ENCODE measurements at places on chromosomes 2 and 18.

DNA sequence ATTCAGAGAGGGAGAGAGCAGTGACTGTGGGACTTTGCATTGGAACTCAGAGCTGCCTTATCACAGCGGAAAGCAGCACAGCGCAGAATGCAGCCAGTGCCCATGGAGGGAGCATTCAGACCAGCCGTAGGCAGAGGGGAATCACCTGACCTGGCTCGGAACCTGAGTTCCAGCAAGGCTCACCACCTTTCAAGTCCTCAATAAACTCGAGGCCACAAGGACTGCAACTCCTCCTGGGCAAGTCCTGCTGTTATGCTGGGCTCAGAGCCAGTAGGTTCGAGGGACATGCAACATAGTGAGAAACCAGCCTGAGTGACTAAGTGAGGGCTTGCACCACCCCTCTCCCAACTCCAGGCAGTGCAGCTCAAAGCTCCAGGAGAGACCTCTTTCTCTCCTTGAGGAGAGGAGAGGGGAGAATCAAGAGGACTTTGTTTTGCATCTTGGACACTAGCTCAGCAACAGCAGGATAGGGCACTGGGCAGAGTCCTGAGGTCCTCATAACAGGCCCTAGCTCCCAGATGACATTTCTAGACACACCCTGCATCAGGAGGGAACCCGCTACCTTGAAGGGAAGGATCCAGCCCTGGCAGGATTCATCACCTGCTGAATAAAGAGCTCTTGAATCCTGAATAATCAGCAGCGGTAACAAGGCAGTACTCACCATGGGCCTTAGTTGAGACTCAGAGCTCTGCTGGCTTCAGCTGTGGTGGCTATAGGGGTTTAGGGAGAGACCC, 136.8 kb upstream of the OTOS start:
- DNase-seq: no peak

DNA sequence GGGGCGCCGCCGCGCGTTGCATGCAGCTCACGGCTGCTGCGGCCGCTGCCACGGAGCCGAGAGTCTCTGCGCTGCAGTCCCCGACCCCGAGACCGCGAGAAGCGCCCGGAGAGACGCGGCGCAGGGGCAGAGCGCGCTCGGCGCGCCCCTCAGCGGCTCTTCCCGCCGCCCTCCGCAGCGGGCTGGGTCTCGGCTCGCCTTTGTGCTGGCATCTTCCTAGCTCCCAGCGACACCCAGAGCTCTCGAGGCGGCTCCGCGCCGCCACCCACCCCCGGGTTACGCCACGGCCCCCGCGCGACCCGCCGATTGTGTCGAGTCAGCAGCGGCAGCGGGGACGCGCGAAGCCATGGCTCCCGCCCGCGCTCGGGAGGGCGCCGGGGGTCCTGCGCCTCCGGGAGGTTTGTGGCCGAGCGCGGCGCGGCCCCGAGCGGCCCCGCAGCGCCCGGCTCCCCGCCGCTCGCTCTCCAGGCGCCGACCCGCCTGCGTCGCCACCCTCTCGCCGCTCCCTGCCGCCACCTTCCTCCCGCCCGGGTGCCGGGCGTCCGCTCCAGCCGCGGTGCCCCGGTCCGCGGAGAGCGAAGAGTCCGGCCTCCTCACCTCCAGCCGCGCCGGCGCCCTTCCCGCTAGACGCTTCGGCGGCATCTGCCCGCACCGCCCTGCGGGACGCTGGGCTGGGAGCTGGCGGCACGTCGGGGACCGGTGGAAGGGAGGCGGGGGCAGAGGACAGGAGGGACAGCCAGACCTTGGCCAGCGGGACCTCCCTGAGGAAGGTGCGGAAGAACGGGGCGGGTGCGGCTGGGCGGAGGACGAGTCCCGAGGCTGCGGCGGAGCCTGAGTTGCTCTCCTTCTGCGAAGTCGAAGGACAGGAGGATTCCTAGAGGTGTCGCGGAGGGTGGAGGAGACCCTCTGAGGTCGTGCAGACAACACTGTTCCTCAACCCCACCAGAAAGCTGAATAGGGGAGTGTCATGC, 46.3 kb upstream of the CCDC150 start:
- no peak for DNase-seq

DNA sequence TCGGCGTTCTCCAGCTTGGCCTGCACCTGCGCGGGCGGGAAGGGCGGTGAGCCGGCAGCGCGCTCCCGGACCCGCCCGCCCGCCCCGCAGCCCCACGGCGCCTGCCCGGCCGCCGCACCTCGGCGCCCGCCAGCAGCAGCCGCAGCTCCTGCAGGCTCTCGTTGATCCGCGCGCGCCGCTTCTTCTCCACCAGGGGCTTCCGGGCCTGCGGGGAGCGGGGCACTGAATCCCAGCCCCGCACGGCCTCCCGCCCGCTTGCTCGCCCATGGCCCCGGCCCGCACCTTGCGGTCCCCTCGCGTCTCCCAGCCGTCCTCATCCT, 335 bp downstream of the HES6 start:
- DNase-seq: peak; percentile 25

DNA sequence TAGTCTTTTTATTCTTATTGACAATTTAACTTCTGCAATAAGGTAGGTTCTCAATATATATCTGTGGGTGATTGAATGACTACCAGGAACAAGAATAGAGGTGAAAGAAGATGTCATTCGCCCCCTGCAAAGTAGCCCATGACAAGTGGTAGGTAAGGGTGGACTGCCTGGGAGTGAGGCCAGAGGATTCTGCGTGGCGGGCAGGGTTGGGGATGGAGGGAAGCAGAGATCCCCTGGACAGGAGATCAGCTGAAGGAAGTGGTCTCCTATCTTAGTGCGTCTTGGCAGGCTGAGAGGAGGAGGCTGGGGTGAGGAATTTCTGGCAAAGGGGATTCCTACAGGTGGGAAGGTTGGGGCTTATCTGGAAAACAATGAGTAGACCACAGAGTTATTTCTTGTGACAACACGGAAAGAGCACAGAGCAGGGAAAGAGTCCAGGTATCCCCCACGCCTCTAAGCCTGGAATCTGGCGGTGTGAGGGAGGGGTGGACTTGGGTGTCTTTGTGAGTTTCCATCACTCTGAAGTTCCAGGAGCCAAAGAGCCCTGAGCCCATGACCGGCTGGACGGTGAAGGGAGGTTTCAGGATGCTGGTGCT, 21.5 kb upstream of the MYCN start:
- no peak for DNase-seq

DNA sequence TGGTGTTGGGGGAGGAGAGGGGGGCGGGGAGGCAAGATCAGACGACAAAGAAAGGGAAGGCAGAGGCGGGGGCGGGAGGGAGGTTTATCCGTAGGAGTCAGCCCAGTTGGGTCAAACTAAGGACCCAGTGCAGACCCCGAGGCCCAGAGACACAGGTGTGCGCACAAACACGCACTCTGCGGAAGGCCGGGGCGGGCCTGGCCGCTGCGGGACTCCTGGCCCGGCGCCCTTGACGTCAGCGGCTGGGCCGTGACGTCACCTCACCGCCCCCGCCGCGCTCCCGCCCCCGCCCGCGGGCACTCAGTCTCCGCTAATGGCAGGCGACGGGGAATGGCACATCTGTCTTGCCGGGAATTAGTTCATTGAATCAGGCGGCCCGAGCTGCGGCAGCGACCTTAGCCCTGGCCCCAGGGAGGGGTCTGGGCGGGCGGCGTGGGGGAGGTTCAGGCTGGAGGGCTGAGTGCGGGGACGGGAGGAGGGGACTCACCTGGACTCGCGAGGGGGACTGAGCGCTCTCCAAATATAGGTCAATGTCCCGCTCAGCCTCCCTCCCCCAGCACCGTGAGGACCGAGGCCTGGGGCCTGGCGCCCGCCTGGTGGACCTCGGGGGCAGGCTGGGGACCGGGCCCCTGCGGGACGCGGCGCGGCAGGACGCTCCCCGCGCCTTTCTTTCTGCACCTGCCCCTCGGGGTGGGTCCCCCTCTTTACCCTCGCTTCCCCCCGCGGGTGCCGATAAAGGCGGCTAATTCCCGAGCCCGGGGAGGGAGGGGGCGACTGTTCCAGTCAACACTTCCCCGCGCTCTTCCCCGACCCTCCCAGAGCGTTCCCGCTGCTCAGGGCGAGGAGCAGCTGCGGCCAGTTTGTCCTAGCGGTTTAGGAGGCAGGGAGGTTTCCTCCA, 15.5 kb upstream of the ECEL1 start:
- DNase-seq: peak; percentile 20

GRCh38 chr2:49827366-49827765, 673.1 kb upstream of the FSHR start:
- DNase-seq: no peak

DNA sequence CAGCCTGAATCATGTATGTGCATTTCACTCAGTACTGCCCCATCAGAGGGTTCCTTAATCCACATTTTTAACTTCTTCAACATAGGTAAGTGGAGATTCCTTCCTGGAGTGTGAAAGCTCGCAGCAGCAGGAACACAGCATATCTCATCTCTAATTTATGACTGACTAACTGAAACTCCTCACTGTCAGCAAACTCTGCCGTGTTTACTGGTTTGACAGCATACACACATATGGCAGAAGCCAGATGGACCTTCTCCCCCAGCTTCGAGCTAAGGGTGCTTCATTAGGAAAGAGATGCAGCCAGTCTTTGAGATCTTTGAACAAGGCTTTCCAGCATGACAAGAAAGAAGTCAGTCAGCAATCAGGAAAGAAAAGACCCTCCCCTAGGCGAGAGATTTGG, 200.3 kb upstream of the ACVR2A start:
- DNase-seq: no peak

DNA sequence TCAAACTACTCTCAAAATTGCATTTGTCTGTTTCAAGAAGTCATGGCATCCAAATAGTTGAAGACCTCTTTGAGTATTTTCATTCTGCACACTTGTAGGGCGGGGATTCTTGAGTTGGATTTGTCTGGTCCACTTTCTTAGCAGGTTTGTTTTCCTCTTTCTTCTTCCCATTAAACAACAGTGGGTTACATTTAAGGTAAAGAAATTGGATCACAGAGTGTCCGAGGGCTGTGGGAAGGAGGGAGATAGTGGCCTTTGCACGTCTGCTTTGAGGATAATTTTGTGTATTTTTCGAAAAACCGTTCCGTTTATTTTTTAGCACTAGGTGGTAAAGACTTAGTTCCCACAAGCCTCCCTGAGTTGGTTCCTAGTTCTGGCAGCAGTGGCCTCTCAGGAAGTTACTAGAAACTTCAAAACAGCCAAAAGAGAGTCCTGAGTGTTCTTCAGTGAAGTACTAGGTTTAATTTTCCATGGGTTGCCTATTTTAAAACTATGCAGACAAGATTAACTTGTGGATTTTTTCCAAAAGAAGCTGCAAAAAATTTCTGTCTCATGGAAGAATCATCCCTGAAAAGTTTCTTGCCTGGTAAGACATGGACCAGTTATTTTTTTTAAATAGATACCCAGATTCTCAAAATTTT, 107.9 kb downstream of the CDC42EP3 start:
- no peak for DNase-seq

DNA sequence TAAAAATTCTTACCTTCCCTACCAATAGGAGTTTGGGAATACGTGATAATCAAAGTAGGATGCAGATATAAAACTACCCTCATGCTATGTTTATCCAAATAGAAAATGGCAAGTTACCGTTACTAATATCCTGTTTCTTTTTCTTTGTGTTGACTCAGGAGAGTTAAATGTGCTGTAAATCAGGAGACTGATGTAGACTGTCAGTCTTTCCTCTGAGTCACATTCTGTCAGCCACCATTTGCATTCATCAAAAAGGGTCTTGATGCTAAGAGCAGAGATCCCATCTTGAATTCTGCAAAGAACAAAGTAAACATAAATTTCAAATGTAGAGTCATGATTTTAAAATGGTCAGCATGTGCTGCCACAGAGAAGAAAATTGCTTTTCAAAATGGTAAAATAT, 712.8 kb downstream of the SOCS6 start:
- no peak for DNase-seq

- DNase-seq: no peak
These were observed 39.6 kb downstream of the MFSD6 start for GRCh38 chr2:190447766-190448165.

- DNase-seq: no peak
These were observed 44.3 kb upstream of the GPR39 start for GRCh38 chr2:132372276-132372675.

DNA sequence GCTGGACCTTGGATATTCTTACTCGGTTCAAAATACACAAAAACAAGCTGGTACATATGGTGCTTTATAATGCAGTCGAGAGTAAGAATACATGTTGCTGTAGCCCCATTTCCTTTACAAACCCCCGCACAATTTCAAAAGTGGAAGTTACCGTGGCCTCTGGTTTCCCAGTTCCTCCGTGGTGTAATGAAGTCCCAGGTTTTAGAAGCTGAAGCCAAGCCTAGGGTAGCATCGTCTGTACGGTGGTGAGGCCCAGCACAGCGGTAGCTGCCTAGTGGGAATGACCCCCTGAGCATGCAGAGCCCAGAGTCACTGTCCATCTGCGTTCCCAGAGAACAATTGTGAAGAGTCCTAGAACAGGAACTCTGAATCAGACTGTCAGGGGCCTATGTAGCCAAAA, 171.8 kb downstream of the ASXL3 start:
- DNase-seq: no peak

- DNase-seq: no peak
These were observed 59.0 kb upstream of the SALL3 start for GRCh38 chr18:78920456-78921138.

DNA sequence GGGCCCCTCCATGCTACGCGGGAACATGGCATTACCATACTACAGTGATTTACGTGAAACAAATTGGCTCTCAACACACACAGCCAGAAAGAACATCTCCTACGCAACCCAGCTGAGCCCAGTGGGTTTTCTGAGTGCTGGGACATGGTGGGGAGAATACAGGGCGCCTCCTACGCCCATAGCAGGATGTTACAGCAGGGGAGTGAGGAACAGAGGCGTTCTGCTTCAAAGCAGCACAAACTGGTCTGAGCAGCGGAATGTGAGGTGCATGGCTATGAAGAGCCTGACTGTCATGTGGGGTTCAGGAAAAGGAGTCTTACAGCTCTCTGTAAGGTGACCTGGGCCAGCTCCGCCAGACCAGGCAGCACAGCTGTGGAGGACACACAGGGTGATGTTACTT, 108.6 kb upstream of the REV1 start:
- no peak for DNase-seq

DNA sequence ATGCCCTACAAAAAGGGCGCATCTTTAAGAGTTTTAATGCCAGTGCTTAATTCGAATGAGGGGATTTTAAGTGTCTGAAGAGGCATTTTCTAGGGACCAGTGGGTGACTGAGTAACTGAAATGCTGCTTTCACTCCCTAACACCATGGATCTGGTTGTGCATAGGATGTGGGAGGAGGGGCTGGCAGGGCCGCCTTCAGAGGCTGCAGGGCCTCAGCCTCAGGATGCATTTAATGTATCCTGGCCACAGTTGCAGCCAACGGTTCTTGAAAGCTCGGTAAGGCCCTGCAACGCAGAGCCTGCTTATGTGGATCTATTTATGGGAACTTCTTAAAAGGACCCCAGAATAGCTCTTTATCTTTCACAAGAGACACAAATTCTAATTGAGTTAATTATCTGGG, 25.8 kb upstream of the IL18RAP start:
- no peak for DNase-seq

DNA sequence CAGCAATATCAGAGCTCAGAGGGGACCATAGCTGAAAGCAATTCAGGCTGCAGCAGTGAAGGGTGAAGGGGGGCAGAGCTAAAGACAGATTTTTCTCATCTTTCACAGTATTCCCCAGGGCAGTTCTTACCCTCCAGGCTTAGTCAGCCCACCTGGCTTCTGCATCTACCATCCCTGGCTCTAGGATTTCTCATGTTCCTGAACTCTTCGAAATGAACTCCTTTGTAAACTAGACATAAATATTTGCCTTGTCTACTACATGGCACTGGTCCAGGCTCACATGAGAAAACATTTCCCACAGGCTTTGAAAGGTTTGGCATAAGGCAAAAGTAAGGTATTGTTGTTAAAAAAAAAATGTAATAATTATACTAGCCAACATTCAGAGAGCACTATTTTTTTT, 23.6 kb upstream of the NEB start:
- DNase-seq: no peak

Measured in stimulated activated CD4-positive, alpha-beta T cell treated with anti-CD3 and anti-CD28 coated beads, Interleukin-4, amount 100 ng/mL, for 24 hours (primary cell).